NCI-H1105 (cell line): ENCODE measurements at places on chromosomes 1 and 21.

DNA sequence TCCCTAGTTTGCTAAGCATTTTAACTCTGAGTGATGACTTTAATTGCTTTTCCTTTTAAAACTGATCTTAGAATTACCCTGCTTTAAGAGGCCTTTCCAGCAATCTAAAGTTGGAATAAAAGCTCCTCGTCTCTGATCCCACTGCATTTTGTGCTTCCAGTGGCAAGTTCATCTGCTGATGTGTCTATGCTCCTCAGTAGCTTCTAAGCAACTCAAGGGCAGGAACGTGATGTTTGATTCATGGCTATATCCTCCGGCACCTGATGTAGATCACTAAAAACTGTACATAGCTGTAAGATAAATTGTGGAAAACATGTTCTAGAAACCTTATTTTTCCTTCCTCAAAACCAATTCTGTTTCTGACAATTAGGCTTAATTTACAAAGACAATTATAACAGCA is 12.5 kb downstream of the CYYR1 start:
- no peak for DNase-seq

- no peak for DNase-seq
These were observed 497 bp upstream of the FUCA1 start for GRCh38 chr1:23868557-23869016.

- no peak for DNase-seq
These were observed 1.2 kb downstream of the UBR4 start for GRCh38 chr1:19208710-19209438.

- DNase-seq, result no peak
These were observed 9.9 kb upstream of the CTBS start for GRCh38 chr1:84584126-84584525.

- DNase-seq, result no peak
These were observed 12.3 kb downstream of the COLGALT2 start for GRCh38 chr1:184025242-184025675.

DNA sequence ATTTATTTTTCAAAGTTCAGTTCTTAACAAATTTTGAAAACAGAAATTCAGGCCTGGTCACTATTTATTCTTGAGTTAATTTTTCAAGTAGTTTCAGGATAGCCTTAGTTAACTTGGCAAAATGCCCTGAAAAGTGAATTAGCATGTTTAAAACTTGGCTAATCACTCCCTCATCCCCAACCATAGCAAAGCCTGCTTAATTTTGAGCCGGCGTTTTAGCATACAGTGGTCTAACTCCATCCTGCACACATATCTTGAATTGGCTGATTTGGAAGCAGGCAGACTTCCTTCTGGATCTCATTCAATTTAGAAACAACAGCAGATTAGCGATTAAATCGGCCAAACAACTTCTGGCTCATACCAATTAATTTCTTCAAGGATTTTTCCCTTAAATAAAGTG is 439.2 kb downstream of the PTBP2 start:
- peak; percentile 43 for DNase-seq

DNA sequence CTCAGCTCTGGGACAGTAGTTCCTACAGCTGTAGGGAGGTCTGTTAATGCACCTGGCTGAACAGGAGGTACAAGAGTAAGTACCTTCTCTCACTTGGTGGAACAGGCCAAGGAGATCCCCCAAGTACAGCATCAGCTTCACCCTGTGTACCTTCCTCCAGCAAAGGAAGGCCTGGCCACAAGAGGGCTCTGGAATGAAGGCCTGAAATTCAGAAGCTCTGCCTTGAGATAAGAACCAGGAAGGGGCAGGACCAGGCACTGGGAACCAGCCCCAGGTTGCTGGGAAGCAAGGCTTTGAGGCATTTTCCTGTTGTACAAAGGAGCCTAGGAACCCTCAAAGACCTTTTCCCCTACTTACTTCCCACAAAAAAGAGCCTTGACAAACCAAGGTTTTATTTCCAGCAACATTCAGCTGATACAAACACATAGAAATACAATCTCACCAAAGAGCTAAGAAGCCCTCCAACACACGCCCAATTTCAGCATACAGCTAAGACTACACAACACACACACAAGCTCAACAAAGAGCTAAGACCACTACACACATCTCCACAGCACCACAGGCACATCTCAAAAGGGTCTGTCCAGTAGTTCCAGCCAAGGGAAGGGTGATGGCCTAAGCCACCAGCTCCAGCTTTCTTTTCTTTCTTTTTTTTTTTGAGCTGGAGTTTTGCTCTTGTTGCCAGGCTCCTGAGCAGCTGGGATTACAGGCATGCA is 23.5 kb downstream of the F11R start:
- DNase-seq, result no peak

DNA sequence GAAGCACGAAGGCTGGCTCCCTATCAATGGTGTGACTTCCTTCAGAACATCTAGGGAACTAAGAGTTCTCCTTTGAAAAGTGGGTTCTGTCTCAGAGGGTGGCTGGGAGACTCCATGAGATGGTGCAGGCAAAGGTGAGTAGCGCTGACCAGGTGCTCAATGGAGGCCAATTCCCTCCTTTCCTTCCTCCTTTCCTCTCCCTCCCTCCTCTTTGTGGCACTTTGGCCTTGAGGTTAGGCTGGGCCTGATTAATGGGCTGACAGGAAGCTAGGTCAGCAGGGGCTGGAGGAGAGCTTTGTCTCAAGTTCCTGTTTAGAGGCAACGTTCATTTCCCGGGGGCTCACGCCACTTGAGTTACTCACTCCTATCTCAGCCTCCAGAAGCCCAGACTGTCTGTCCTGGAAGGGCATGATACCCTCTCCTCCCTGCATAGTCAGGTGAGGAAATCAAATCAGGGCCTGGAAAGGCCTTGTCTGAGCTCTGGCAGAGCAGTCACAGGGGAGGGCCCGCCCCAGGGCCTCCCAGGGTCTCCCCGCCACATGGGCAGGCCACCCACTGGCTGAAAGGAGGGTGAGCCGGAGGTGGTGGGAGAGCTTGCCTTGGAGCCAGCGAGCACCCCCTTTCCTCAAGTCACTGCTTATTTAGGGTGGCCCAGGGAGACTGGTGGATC is 58.4 kb upstream of the SSBP3 start:
- DNase-seq, result no peak

DNA sequence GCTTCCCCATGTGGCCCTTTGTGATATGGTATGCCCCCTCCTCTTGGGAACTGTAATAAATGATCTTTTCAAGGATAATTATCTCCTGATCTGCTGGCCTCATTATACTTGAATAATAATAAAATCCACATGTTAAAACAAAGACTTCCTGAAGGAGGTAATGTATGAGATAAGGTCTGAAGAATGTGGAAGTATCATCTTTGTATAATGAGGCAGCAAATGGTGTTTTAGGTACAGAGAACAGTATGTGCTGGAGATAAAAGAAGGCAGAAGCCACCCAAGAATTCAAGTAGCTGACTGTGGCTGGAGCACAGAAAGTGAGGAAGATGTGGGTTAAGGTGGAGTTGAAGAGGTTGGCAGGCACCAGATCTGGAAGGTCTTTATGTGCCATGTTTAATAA is 12.8 kb upstream of the COG2 start:
- no peak for DNase-seq

GRCh38 chr1:225430301-225430700 is 2.5 kb upstream of the LBR start:
- DNase-seq, result no peak

GRCh38 chr1:31122101-31122735 is 56.7 kb upstream of the PUM1 start:
- no peak for DNase-seq

- DNase-seq, result no peak
These were observed 48.1 kb downstream of the USP1 start for GRCh38 chr1:62484824-62485468.

GRCh38 chr1:200883118-200883517 is 10.3 kb downstream of the GPR25 start:
- no peak for DNase-seq

GRCh38 chr1:16167331-16168143 is 11.7 kb upstream of the EPHA2 start:
- no peak for DNase-seq

DNA sequence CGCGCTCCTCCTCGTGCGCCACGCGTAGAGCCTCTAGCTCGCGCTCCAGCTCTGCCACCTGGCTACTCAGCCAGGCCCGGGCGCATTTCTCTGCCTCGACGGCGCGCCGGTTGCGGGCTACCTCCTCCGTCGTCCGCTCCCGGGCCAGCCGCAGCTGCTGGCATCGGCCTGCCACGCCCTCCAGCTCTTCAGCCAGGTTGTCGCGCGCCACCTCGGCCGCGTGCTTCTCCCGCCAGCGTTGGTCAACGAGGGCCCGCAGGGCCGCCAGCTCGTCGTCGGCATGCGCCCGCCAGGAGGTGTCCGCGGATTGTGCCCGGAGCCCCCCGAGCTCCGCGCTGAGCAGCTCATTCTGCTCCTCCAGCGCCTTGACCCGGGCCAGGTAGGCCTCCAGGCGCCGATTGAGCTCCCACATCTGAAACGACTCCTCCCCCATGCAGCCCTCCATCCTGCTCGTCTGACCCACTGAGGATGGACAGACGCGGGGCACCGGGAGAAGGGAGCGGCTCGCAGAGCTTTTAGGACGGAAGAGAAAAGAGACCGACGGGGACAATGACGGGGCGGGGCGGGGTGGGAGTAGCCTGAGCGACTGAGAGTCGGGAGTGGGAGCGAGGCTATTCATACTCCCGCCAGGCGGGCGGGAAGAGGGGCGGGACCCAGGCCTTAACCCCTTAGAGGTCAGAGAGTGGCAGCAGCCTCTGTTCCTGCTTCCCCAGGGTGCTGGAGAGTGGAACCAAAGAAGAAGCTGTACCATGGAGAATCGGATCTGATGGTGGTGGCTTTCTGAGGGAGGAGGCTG is at the start of gene NES:
NES (minus strand) TSS at position 588 of the 796 bp plus-strand sequence; CDS start at position 445, 143 bp downstream.
- peak; percentile 30 for DNase-seq

DNA sequence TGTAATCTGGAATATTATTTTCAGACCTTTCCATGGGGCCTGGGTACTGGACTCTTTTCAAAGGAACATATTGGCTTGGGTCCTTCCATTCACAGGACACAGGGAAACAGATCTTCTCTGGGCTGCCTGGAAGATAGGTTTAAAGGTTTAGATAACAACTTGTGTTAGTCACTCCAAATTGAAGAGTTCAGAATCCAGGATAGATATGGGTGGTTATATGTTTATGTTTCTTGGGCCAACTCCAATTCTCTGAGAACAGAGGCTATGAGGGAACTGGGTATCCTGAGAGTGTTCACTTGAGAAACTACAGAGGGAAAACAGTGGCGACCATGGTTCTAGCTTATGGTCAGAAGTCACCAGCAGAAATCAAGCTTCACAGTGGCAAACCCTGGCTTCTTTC is 8.7 kb upstream of the PIGM start:
- no peak for DNase-seq

DNA sequence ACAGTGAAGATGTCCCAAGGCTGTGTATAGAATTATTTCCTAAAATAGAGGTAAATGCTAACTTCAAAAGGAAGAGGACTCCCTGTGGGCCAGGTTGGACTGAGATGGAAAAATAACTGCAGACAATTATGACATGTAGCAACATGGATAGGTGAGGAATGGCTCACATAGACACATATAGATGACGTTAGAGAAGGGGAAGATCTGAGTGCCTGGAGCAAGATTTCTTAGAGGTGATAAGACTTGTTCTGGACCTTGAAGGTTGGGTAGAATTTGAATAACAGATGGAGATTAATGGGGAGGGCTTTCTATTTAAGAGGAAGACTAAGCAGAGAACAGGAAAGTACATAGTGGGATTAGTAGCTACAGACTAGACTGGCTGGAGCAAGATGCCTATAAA is 76.9 kb downstream of the C1orf21 start:
- DNase-seq, result no peak

GRCh38 chr1:221664253-221664652 is 77.6 kb downstream of the DUSP10 start:
- DNase-seq, result no peak

DNA sequence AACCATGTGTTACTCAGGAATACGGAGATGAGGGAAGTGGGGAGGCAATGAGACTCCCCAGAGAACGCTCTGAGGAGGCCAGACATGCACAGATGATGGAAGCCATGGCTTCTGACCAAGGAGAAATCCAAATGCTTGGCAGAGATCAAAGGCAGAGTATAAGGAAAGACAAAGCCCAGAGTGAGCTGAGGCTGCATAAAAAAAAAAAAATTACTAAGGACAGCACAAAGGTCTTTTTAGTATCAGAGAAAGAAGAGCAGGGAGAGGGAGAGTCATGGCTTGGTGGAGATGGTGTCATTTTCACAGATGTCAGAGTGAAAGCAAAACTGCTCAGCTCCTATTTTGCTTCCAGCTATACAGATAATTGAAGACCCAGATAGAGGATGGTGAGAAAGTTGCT is 8.1 kb upstream of the NCF2 start:
- DNase-seq, result no peak

DNA sequence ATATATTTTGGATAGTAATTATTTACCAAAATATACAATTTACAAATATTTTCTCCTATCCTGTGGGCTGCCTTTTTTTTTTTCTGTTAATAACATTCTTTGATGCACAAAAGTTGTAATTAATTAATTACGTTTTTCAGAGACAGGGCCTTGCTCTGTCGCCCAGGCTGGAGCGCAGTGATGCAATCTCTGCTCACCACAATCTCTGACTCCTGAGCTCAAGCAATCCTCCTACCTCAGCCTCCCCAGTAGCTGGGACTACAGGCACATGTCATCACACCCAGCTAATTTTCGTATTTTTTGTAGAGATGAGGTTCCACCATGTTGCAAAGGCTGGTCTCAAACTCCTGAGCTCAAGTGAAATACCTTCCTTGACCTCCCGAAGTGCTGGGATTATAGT is 21.3 kb upstream of the ZMYM4 start:
- DNase-seq, result no peak

GRCh38 chr21:46229923-46230260 is 1.3 kb upstream of the LSS start:
- DNase-seq, result no peak

GRCh38 chr1:56094168-56094567 is 485.2 kb downstream of the PLPP3 start:
- DNase-seq, result no peak
